Skeletal muscle tissue (tissue), 5 donors: ENCODE measurements at places on chromosomes 6 and 20. TPM values are rescaled to one million over a fixed set of nuclear protein-coding genes. Genes with fewer than 3 reads are reported as not detected.

Gene CALHM5
- total RNA-seq, result 4.2 TPM

Gene ENPP3
- 1.0 TPM for total RNA-seq

Gene OPN5
- total RNA-seq, result not detected

Gene HCK
- 8.4 TPM for total RNA-seq

Gene NFATC2
- 3.1 TPM for total RNA-seq

Gene OR2J3
- total RNA-seq, result not detected

Gene ZNF391
- total RNA-seq, result 2.1 TPM

Gene VSX1
- total RNA-seq, result not detected

Gene OR2H1
- not detected for total RNA-seq

Gene MTG2
- total RNA-seq, result 10.4 TPM

Gene PGC
- total RNA-seq, result 0.52 TPM

Gene RHAG
- 1.6 TPM for total RNA-seq

Gene C20orf204
- 0.52 TPM for total RNA-seq

Gene GMEB2
- total RNA-seq, result 5.7 TPM

Gene TRIM15
- not detected for total RNA-seq

Gene PI16
- total RNA-seq, result 19.8 TPM

Gene FGD2
- 7.3 TPM for total RNA-seq

Gene CPNE5
- 6.3 TPM for total RNA-seq

Gene PNPLA1
- not detected for total RNA-seq

Gene SERAC1
- total RNA-seq, result 6.8 TPM

Gene NOL4L
- 4.2 TPM for total RNA-seq
